ENCODE measurements at places on chromosomes 7 and 10.

DNA sequence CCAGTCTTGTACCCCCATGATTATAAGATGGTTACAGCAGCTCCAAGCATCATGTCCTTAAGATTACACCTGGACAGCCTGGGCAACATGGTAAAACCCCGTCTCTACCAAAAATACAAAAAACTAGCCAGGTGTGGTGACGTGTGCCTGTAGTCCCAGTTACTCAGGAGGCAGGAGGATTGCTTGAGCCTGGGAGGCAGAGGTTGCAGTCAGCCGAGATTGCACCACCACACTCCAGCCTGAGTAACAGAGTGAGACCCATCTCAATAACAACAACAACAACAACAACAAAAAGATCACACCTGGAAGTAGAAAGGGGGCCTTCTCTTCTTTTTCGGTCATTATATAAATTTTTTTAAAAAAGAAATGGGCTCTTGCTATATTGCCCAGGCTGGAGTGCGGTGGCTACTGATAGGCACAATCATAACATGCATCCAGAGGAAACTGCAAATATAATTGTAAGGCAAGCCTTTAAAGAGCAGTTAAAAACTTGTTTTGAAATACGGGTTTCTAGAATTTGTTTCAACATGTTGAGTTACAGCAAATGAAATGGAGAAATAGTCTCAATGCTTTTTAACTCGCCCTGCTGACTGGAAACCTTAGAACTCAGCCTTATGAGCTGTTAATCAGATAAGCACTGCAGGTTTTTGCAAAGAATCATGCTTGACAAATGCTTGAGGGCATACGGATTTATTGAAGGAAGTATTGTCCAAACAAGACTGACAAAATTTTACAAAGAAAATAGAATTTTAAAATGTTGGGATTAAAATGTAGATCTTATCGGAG lies 4.7 kb upstream of the ENTPD7 start:
- DNase-seq: no peak

GRCh38 chr7:129271500-129272355 lies 46.9 kb downstream of the AHCYL2 start:
- peak; percentile 69 for DNase-seq

- no peak for DNase-seq
Measured at GRCh38 chr10:126315494-126316177, 72.6 kb downstream of the ADAM12 start.

- peak; percentile 64 for DNase-seq
Measured at GRCh38 chr10:122515588-122516231, 44.8 kb upstream of the DMBT1 start.

DNA sequence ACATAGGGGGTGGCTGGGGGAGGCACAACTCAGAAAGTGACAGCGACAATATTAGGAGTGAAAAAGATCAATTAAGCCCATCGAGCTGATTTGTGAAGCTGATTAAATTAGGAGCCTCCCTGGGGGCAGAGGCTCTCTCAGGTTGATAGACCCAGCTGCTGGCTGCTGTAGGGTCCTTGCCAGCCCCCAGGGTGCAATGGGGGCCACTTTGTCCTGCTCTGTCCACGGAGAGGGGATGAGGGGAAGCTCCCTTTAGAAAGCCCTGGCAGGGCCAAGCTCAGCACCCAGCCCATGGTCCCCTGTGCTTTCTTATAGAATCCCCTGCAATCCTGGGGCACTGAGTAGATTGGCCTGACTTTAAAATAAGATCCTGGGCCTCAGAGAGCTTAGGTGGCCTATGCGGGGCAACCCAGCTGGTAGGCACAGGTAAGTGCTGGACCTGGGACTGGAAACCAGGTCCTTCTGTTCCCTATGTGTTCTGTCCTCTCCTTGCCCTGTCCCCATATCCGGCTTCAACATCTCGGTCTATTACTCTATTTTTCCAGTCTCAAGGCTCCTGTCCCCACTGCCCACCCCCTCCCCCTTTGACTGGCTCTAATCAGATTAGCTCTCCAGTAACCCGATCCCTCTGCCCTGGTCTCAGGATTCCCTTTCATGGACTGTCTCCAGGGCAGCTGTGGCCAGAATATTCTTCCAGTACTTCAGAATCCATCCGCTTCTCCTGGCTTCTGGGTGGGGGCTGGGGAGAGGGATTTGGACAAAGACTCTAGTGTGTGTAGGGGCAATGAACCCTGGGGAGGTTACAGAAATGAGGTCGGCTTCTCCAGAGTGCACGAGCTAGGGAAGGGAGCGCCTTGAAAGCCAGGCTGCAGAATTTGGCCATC lies 259.6 kb downstream of the RPS24 start:
- DNase-seq: no peak

- DNase-seq: no peak
Measured at GRCh38 chr7:105653441-105654005, 72.2 kb upstream of the EFCAB10 start.

DNA sequence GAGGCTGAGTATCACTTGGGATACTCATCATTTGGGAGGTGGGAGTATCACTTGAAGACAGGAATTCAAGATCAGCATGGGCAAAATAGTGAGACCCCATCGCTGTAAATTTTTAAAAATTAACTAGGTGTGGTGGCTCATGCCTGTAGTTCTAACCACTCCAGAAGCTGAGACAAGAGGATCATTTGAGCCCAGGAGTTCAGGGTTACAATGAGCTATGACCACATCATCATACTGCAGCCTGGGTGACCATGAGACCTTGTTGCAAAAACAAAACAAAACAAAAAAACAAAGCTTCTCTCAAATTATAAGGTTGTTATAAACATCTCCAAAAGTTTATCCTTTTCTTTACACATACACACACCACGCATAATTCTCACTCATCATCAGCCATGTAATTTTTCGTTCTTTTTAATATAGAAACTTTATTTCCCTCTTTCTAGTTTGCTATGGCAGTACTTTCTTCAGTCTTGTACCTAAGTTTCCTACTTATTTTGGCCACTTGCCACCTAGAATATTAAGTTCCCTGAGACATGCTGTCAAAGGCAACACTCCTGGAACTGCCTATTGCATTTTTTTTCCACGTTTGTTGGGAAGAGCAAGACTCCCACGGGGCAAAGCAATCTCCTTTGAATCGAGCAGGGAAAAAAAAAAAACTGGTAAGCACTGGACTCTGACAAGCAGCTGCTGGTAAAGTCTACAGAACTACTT lies 37.1 kb downstream of the SKIDA1 start:
- DNase-seq: no peak

DNA sequence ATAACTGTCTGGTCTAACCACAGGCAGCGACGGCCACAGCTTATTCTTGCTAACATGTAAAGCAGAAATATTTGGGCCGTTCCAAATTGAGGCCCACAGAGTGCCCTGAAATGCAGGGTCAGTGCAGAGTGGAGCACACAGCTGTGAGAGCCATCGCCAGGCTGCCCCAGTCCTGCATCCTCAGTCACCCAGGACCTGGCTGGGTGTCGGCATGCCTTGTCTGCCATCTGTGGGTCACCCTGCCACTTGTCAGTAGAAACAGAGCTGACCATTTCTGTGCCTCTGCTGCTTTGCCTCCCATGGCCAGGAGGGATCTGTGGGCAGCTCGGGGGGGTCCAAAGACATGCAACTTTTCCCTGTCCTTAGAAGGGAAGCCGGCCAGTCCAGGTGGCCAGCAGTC lies 57.3 kb upstream of the BTBD16 start:
- DNase-seq: no peak

DNA sequence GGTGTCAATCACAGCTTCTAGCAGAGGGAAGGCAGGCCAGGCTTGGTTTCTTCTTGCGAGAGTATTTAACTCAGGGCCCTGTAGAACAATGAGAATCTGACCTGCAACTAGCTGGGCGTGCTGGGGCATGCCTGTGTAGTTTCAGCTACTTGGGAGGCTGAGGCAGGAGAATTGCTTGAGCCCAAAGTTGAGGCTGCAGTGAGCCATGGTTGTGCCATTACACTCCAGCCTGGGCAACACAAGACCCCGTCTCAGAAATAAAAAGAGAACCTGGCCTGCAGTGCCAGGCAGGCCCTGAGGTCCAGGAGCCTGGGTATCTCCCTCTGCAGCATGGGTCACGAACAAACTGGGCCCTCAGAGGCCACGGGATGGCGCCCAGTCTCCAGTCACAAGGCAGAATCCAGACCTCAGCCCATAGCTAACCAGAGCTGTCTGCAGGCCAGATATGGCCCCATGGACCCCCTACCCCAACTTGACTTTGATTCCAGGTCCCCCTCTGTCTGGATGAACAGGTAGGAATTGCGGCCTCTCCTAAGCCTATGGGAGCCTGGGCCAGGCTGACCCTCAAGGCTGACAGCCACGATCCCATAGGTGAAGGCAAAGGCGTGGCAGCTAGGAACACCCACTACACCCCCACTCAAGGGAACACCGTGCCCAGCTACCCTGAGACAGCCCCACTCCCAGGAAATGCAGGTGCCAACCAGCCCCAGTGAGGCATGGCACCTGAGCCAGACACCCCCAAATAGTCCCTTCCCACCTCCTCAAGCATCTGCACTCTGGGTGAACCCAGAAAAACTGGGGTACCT lies 102.7 kb upstream of the TNRC18 start:
- DNase-seq: no peak

GRCh38 chr7:36309301-36309700 lies 80.4 kb upstream of the ANLN start:
- DNase-seq: no peak

- no peak for DNase-seq
Measured at GRCh38 chr7:7564323-7564780, 2.3 kb upstream of the MIOS start.

GRCh38 chr7:39509912-39510311 lies 56.3 kb upstream of the YAE1 start:
- DNase-seq: no peak

- peak; percentile 71 for DNase-seq
Measured at GRCh38 chr10:84352251-84352842, 24.0 kb downstream of the CCSER2 start.

- no peak for DNase-seq
Measured at GRCh38 chr10:16987206-16987621, 142.4 kb downstream of the CUBN start.

- DNase-seq: no peak
Measured at GRCh38 chr7:11343818-11344413, 370.2 kb downstream of the PHF14 start.

GRCh38 chr7:25849500-25850184 lies 302.4 kb upstream of the NFE2L3 start:
- DNase-seq: no peak

DNA sequence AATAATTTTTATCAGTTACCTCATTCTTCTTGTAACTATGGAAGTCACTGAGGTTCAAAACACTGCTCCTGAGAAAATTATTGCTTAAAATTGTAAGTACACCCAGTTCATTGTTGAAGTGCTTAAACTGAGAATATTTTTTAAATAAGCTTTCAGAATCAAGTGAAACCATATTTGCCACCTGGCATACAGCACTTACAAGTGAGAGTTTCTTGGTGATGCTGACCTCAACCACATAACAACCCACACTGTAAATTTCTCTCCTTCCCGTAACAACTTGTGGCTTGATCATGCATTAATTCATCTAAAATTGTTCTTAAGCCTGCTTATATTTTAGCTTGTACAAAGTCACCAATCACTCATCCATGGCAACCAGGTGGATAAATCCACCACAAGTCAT lies 34.0 kb downstream of the IMMP2L start:
- no peak for DNase-seq

- DNase-seq: no peak
Measured at GRCh38 chr10:27607591-27607990, 103.5 kb downstream of the RAB18 start.

DNA sequence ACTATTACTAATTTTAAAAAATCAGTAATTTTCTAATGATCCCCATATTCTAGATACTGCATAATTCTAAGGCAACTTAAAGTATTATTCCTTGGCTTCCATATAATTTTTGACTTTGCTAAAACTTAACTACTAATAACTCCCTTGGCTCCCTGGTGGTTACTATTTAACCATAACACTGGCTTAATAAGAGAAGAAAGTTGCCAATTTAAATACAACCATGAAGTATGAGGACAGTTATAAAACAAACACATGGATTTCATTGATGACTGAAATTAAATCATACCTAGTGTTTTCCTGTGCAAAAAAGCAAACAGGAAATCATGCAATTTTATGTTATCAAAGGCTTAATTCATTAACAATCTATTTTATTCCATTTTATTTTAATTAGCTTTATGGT lies 1073.9 kb downstream of the GRM8 start:
- no peak for DNase-seq

GRCh38 chr10:124565565-124566221 lies 104.1 kb downstream of the LHPP start:
- no peak for DNase-seq

- DNase-seq: no peak
Measured at GRCh38 chr7:44971902-44972441, 6.8 kb downstream of the MYO1G start.

- no peak for DNase-seq
Measured at GRCh38 chr7:135441791-135442190, 68.1 kb downstream of the CNOT4 start.

- no peak for DNase-seq
Measured at GRCh38 chr7:18540396-18540795, 44.8 kb downstream of the HDAC9 start.

GRCh38 chr7:69934144-69934903 lies 336.0 kb downstream of the AUTS2 start:
- DNase-seq: no peak

DNA sequence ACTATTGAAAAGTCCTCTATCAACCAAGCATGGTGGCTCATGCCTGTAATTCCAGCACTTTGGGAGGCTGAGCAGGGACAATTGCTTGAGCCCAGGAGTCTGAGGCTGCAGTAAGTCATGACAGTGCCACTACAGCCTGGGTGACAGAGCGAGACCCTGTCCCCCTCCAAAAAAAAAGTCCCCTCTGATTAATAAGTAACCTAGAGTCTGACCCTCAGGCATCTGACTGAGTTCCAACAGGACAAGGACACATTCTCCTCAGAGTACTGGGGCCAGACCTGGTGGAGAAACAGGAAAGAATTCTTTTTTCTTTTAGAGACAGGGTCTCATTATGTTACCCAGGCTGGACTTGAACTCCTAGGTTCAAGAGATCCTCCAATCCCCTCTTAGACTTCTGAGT lies 10.0 kb downstream of the MORN4 start:
- no peak for DNase-seq

- no peak for DNase-seq
Measured at GRCh38 chr7:17696422-17696821, 243.9 kb downstream of the SNX13 start.

Data from stimulated activated CD4-positive, alpha-beta T cell treated with anti-CD3 and anti-CD28 coated beads, Interleukin-2, amount 100 ng/mL, for 24 hours (primary cell).